ENCODE measurements at places on chromosomes 2 and 18.

- no peak for DNase-seq
These were observed 27.1 kb downstream of the COL5A2 start for GRCh38 chr2:189152483-189152882.

- no peak for DNase-seq
These were observed 854.3 kb upstream of the ACVR2A start for GRCh38 chr2:146990311-146991054.

DNA sequence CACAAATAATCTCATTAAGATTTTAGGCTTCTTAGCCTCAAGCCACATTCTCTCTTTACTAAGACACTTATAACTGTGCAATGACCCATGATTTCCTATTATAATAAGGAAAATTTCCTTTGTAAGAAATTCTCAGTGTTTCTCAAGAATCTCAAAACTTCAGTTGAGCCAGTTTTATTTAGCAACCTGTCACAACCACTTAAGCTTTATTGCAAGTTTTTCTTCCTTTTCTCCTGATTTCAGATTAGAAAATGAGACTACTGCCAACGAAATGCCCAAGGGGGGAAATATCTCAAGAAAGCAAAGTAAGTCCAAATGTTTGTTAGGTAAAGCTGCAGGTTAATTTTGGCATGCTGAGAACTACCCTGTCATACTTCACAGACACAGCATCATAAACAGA lies 178.5 kb downstream of the THADA start:
- DNase-seq, result no peak

DNA sequence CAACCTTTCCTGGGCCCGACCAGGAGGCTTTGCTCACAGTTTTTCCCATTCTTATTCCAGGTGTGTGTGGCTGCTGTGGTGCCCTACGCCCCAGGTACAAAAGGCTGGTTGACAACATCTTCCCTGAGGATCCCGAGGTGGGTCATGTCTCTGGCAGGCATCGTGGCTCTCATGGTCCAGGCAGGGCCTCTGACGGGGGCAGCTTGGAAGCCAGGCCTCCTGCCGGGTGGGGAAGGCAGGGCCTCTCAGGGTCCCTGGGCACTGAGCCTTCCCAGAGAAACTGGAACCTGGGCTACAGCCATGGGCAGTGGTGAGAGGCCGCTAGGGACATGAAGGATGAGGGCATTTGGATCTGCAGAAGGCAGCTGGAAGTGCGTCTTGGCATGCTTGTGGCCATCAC lies 49.4 kb downstream of the EFR3B start:
- no peak for DNase-seq

DNA sequence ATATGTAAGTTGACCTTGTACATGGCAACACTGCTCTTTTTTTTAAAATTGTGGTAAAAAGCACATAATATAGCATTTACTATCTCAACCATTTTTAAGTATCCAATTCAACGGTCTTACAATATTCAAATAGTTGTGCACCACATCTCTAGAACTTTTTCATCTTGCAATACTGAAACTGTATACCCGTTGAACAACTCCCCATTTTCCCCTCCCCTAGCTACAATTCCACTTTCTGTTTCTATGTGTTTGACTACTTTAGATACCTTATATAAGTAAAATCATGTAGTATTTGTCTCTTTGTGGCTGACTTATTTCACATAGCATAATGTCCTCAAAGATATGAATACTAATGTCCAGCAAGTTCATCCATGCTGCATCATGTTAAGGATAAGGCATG lies 452.1 kb downstream of the TXNL1 start:
- DNase-seq, result no peak

DNA sequence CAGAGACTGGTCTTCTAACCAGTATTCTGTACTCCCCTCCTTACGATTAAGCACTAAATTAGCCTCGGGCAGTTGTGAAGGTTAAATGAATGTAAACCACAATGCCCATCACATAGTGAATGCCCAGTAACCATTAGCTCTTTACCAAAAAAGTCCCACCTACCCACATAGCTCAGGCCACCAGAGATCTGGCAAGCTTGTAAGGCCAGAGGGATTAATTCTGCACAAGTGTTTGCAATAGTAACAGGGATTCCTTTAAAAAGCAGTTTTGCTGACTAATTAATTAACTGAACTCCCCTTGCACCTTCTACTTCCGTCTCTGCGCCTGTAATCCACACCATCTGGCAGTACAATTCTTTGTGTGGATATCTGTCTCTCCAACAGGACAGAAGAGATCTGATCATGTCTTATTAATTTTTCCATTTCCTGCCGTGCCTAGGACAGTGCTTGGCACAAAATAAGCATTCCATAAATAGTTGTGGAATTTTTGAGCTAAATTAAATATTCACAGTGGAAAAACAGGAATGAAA lies 36.2 kb upstream of the IGFBP2 start:
- DNase-seq, result no peak

DNA sequence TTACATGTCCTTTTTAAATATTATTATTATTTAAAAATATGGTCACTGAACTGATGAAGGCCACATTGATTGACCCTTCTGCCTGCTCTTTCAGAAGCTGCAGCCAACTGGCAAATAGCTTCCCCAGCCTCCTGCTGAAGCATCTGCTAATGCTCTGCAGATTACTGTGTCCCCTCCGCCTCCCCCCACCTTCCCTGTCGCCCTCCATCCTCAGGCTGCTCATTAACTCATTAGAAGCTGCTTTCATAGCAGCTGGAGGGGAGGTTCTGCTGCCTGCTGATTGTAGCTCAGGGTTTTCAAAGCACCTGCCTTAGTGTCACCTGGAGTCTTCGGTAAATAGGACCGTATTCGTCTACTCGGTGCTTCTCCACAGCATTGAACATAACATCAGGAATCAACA lies 24.8 kb upstream of the LMAN1 start:
- DNase-seq, result no peak

- no peak for DNase-seq
These were observed 40.6 kb downstream of the UBXN4 start for GRCh38 chr2:135782231-135782630.

- DNase-seq, result no peak
These were observed 150.0 kb upstream of the COL3A1 start for GRCh38 chr2:188824125-188824524.

DNA sequence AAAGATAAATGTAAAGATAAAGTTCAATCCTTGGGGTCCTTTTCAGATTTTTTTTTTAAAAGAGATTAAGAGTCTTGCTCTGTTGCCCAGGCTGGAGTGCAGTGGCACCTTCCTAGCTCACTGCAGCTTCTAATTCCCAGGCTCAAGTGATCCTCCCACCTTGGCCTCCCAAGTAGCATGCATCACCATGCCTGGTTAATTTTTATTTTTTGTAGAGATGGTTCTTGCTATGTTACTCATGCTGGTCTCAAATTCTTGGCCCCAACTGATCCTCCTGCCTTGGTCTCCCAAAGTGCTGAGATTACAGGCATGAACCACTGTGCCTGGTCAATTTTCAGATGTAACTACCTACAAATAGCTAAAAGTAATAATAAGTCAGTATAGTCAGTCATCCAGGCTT lies 21.1 kb downstream of the NFE2L2 start:
- no peak for DNase-seq

DNA sequence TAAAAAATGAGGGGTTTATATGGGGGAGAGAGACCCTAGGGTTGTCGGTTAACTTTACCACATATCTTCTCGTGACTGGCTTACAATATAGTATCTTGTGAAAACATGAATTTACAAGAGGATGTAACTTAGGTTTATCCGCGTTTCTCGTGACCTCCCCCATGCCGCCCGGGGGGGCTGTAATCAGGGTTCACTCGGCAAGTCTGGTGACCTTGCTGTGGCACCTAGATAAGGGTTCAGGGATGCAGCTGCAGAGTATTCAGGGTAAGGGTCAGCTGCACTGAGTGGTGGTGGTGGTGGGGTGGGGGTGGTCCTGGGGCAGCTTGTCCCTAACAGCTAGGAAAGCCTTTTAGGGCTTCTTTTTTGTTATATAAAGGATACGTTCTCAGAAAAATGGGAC lies 112.3 kb downstream of the LYPD1 start:
- DNase-seq, result no peak

DNA sequence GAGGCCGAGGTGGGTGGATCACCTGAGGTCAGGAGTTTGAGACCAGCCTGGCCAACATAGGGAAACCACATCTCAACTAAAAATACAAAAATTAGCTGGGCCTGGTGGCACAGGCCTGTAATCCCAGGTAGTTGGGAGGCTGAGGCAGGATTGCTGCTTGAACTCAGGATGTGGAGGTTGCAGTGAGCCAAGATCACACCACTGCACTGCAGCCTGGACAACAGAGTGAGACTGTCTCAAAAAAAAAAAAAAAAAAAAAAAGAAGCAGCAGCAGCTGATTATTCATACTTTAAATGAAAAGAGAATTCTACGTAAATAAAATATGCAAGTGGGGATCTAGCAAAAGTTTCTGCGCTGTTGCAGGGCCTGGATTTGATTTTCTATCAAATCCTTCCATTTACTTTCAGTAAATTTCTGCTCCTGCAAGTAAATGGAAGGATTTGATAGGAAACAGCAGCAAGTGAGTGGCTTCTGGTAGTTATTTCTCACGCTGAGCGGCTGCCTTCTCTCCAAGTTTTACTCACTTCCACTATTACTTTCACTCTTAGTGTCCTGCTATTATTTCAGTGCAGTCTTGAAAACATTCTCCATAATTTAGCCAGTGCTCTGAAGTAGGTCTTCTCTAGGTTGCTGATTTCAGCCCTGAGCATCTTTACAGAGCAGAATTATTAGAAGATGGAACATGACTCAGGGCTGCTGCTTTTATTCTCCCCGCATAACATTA lies 68.4 kb downstream of the SLC16A14 start:
- peak; percentile 15 for DNase-seq

DNA sequence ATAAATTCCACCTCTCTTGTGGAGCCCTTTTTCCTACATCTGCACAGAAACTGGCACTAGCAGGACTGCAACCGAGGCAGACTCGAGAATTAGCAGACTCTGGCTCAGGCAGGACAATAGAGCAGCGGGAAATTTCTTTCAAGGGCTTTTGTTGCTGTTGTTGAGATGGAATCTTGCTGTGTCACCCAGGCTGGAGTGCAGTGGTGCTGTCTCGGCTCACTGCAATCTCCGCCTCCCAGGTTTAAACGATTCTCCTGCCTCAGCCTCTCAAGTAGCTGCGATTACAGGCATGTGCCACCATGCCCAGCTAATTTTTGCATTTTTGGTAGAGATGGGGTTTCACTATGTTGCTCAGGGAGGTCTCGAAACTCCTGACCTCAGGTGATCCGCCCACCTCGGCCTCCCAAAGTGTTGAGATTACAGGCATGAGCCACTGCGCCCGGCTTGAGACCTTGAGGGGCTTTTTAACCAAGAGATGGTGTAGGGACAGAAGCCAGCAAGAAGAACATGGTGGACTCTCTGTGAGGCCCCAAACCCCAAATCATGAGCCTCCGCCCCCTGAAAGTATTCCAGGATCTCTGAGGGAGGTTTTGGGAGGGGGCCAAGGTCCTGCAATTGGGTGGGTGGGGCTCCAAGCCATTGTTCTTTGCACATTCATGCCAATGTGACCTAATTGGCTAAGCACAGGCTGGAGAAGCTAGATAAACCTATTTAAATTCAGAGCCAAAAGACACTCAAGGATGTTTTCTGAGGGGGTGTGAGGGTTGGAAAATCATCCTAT lies 68.4 kb upstream of the MSH2 start:
- no peak for DNase-seq

- peak; percentile 91 for DNase-seq
These were observed 87.1 kb downstream of the ITGB1BP1 start for GRCh38 chr2:9336241-9336575.

DNA sequence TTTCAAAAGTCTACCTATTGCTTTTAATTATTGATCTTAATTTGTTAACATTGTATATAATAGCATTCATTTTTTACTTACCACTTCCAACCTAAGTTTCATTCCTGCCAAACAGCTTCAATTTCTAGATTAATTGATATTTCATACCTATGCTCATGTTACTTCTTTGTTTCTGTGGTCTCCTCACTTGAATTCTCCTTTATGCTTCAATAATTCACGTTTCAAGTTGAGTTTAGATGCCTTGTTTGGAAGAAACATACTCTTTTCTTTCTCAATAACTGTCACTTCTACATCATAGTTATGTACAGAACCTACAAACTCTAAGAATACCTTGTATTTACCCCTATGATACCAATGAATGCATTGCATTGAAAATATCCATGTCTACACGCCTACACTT lies 862.2 kb upstream of the LRATD1 start:
- no peak for DNase-seq

- no peak for DNase-seq
These were observed 32.5 kb downstream of the PNO1 start for GRCh38 chr2:68189991-68190784.

- peak; percentile 92 for DNase-seq
These were observed 4.9 kb downstream of the FEV start for GRCh38 chr2:218979846-218980734.

GRCh38 chr2:20439193-20439475 lies 7.7 kb upstream of the RHOB start:
- no peak for DNase-seq

DNA sequence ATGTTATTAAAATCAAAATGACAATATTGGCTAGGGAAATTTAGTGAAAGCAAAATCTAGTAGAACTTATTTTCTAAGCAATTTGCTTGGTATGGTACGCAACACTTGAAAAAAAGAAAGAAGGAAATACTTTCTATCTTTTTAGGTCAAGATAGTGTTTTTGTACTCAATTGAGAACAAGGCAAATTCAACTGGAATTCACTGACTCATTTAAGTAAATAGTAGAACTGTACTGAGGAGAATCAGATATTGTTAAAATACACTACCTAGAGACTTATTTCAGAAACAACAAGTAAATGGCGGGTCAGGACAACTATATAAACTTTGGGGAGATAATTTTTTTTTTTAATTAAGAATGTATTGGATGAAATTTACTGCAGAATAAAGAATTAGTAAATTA lies 18.9 kb downstream of the ZRANB3 start:
- no peak for DNase-seq

GRCh38 chr2:159944874-159945273 lies 117.5 kb downstream of the PLA2R1 start:
- DNase-seq, result no peak

DNA sequence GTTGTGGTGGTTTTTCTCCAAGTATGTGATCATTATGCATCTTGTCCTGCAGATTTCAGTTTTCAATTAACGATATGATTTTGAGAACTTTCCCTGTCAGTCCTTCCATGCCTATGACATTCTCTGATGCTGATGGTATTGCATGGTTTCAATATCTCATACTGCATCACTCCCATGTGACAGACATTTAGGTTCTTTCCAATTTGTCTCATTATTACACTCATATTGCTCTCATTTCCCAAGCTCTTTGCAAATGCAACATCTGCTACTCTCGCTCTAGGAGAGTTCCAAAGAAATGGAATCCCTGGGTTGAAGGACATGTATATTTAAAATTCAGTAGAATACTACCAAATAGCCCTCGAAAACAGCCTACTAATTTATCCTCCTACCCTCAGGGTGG lies 125.5 kb downstream of the MARCHF4 start:
- no peak for DNase-seq

DNA sequence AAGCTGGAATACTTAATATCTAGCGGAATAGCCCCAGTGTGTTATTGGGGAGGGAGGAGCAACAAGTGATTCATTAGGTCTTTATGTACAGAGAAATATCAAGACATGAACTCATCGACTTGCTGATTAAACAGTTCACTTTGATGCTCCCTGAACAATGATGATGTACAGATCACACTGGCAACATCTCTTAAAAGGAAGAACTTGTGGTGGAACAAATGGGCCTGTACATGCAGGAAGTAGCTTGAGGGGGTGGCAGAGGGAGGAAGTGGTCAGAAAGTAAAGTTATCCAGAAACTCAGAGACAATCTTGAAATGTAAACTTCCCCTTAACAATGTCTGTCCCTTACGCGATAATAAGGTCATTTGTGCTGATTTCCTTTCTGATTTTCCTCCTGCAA lies 90.5 kb downstream of the NXPH2 start:
- DNase-seq, result no peak

- no peak for DNase-seq
These were observed 43.9 kb upstream of the RAB11FIP5 start for GRCh38 chr2:73156539-73157124.

- DNase-seq, result no peak
These were observed 41.9 kb upstream of the PCBP1 start for GRCh38 chr2:70045405-70045804.
